ENCODE measurements at places on chromosomes 2 and 18.

DNA sequence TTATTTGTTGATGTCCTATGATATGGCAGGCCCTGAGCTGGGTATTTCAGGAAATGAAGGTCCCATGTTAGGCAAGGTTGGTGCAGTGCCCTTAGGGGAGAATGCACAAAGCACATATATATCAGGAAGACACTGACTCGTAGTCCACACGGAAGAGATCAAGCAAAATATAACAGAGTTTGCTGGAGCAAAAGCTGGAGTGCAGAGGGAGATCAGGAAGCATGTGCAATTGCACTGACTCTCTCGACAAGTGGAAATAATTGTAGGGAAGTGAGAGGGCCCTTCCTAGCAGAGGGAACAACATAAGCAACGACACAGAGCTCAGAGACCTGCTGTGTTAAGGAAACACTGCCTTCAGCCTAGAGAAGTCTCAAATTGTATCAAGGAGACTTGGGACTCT, 4.2 kb downstream of the ZNF385B start:
- DNase-seq = no peak

GRCh38 chr18:75178376-75178775, 30.6 kb downstream of the PTGR3 start:
- no peak for DNase-seq

DNA sequence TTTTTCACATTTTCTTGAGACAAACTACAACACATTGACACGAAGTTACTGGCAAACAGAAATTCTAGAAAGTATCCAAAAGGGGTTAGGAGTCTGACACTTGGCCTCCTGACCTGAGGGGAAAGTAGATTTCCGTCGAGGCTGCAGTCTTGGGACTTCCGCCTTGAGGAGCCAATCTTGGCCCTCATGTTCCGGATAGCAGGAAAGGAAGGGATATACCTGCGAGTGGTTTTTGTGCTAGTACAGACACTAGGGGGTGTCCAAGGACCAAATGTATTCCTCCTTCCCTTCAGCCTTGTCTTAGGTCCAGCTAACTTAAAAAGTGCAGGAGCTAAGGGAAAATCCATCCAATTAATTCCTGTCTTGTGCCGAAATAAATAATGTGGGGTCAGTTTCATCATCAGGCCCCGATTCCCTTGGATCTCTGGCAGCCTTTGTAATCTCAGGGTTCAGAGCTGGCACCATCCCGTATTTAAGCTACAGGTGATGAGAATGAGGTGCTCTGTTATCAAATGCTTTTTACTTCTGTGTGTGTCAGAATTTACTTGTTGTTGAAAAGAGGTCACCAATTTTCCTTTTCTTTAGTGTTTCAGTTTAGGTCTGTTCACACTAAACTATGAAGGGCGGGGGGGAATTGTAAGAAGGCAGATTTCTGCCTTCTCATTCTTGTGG, 330.2 kb upstream of the FANCL start:
- DNase-seq = no peak

- DNase-seq = no peak
Observed at GRCh38 chr2:183243758-183244157, 119.5 kb downstream of the NUP35 start.

DNA sequence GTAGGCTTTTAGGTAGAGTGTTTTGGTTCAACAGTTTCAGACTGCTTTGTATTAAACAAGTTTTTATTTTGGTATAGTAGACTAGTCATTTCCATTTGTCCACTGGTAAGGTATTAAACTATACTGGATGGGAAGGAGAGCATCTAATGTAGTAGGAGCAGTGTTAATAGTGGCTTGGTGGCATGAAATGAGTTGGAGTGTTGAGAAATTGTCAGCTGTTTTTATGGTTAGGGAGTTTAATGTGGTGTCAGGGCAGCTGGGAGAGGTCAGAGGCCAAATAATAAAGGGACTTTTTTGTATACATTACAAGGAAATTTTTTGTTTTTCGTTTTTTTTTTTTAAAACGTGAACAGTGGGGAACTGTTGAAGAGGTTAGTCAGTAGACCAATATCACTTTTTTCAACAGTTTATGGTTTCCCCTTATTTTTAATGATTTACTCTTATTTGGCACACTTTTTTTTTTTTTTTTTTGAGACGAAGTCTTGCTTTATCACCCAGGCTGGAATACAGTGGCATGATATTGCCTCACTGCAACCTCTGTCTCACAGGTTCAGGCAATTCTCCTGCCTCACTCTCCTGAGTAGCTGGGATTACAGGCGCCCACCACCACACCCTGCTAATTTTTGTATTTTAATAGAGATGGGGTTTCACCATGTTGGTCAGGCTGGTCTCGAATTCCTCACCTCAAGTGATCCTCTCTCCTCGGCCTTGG, 21.2 kb downstream of the ACTR3 start:
- DNase-seq = no peak

DNA sequence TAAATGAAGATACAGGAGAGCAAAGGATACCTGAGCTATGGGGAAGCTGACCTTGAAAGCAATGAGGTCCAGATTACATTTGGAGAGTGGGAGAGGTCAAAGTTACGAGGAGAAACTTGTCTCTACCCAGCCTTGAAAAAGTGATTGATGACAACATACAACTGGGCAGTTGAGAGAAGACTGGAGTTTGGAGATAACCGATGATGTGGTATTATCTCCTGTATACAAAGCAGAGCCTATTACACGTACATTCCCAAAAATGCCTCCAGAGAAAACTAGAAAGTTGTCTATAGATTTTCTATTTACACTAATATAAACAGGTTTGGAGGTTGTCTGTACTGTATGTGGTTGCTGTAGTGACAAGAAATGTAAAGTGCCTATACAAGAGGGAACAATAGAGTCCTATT, 28.3 kb downstream of the ARL5A start:
- no peak for DNase-seq

GRCh38 chr2:159003555-159003954, 35.1 kb downstream of the TANC1 start:
- no peak for DNase-seq

DNA sequence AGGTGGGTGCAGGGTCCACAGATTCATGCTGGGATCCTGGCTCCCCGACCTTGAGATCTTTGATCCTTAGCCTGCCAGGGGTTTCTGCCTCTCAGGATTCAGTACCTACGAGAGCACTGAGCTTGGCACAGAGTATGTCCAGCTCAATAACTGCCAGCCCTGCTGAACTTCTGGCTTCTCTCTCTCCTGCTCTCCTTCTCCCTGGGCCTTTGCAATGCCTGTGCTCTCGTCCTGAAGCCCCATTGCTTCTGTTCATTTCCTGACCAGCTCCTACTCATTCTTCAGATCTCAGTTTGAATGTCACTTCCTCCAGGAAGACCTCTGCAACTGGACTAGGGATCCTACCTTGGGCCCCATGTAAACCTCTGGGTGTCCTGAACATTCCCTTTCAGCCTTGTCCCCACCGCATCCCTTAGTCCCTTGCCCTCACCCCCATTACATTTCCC, 113.8 kb upstream of the HAAO start:
- DNase-seq = no peak

DNA sequence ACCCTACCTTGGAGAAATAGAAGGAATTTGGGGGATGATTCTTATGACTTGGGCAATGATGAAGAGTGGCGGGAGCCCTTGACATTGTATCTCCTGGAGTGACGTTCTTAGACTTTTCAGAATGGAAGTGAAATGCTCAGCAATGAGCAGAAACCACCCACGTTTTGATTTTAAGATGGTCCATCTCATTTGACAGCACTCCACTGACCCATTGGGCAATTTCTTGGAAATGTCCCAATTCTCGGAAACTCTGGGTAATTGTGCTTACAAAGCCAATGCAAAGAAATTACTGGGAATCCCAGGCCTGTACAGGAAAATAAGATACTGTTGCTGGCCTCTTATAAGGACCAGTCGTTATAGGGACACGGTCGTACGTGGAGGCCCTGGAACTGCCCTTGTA, 170.0 kb upstream of the COPS8 start:
- no peak for DNase-seq

DNA sequence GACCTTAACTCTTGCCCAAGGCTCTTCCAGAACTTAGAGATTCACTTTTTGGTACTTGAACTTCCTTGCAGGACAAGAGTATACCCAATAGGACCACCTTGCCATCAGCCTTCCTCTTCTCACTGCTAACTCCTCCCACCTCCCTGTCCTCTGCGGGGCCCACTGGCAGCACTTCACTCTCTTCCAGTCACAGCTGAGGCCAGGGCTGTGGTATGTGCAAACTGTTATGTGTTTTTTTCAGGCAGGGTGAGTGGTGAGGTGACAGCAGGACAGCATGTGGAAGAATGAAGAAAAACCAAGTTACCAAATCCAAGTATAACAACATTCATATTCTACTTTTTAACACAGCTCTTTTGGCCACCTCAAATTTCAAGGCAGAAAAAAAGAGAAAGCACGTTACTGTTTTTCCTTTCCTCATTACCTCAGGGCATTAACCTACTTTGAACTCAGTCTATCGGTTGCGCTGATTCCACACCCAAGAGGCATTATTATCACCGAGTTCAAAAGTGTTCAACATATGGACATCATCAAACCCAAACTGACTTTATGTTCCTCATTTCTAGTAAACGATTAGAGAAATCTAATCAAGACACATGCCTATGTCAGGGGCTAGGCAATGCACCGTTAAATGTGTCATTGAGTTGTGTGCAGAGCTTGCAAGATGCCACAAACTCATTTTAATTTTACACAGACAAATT, 605.2 kb upstream of the SYT4 start:
- DNase-seq = no peak

DNA sequence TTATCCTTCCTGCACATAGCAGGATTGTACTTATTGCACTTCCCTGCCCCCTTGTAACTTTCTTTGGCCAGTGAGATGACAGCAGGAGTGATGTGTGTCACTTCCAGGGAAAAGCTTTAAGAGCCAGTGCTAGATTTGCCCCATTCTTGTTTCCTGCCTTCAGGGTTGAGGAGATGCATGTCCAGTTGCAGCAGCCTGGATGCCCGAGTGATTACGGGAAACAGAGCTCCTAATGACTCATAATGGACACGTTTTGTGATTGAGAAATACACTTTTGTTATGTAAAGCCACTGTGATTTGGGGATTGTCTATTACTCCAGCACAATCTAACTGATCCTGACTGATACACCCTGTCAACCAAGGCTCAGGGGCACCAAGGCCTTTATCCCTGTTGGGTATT, 5.0 kb upstream of the TET3 start:
- no peak for DNase-seq

DNA sequence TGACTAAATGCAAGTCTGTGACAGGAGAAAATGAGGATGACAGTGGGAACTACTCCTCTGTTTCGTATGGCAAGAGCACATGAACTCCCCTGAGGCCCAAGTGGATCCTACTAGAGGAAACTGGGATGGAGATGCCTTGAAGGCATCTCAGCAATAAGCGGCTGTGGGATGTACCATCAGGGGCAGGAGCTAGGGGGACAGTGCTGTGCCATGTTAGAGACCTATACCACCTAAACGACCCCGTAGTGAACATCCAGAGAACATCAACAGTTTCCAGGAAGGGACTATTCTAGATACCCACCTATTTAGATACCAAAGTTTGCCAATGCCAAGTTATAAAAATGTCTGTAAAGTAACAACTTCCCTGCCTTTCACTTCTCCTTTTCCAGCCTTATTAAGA, 860.8 kb upstream of the ACVR2A start:
- no peak for DNase-seq

DNA sequence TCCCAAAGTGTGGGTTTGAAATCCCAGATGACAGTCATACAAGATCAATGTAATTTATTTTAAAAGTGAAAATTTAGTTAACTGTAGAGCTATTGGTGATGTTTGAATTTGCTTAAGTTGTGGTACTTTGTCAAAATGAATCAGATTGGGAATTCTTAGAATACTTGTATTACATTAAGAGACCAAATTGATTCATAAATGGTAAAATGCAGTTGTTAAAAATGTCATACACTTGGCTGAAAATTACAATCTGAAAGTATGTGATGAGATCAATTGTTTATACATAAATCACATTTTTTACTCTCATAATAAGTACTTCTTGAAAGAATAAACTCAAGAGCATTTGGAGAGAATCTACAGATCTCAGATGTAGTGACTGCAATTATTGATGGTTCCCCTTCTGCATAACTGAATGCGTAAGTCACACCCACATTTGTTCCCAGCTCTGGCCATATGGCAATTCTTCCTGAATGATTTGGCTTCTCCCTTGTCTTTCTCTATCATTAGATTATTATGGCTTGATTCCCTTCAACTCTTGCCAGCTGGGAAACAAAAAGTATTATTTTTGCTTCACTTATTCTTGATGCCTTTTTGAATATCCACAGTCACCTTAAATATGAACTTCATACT, 558.5 kb downstream of the CPS1 start:
- no peak for DNase-seq

DNA sequence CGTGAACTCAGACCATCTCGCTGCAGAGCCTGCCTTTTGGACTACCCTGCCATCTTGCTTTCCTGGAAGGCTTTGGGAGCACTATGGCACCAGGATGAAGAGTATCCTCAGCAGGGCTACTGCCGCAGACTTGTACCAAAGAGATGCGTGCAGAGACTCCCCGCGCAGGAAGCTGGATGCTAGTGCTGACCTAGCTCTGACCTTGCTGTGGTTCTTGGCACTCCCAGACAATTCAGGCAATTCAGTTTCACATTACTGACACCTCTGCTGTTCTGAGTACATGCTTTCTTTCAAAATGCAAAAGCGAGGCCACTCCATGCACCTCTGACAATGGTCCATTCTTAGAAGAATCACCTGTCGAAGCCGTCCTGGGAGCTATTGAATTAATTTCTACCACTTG, 251.5 kb upstream of the MEX3C start:
- no peak for DNase-seq

GRCh38 chr18:11981543-11982366, 448 bp downstream of the IMPA2 start:
- DNase-seq = no peak

- DNase-seq = no peak
Observed at GRCh38 chr2:211085056-211085680, 528.8 kb downstream of the CPS1 start.

GRCh38 chr2:142754182-142754581, 123.3 kb upstream of the KYNU start:
- no peak for DNase-seq

DNA sequence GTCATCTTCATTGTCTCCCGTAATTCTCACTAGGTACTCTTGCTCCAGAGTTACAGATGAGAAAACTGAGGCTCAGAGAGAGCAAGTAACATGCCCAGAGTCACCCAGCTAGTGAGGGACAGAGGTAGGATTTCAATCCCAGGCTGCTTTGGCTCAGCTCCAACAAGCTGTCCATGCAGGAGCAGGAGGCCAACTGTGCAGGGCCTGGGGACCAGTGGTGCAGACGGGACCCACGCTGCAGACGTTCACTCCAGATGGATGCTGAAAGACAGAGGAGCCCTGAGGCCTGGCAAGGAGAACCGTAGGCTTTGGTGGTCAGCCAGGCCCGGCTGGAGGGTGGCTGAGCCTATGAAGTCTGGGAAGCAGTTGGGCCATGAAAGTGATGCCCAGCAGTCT, 102.6 kb downstream of the MCFD2 start:
- DNase-seq = no peak

All from C1 segment of cervical spinal cord (tissue), 14 donors.